HCEC 1CT (cell line): ENCODE measurements at places on chromosomes 5 and 9.
A peak's percentile ranks its signal among the peaks of the same experiment; 100 is the strongest.

GRCh38 chr5:177070536-177071191 lies 16.1 kb upstream of the FGFR4 start:
- no peak for DNase-seq

- peak; percentile 79 for DNase-seq
Observed at GRCh38 chr5:94433397-94434163, 184.8 kb downstream of the KIAA0825 start.

- no peak for DNase-seq
Observed at GRCh38 chr5:172407241-172407691, 47.1 kb downstream of the SH3PXD2B start.

DNA sequence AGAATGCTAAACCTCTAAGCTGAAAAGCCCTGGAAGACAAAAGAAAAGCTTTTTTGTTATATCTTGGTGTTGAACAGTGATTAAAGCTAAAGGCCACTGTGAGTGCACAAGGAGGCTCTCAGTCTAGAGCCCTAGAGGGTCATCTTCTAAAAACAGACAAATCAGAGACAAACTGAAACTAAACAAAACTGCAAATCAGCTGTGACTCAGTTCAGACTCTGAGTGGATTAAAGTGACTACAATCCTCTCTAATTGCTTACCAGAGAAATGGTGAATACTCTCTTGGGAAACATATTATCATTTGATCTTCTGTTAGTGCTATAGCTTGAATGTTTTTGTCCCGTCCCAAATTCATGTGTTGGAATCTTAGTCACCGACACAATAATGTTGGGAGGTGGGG lies 491.9 kb downstream of the CDH18 start:
- DNase-seq = peak; percentile 77

DNA sequence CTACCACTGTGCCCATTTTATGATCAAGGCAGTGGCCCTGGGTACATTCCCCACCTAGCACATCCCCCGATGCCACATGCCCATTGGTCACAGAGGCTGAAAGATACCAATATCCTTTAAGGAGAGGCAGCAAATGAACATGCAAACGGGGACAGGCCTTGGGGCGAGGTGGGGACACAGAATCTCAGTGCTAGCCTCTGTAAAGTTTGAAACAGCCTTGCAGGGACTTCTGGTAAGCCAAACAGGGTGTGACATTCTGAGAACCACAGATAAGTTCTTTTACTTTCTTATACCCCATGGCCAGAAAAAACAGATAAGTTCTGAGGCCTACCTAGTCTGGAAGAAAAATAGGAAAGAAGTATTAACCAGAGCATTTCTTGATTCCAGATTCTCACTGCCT lies 60.5 kb downstream of the ACER2 start:
- DNase-seq = no peak

DNA sequence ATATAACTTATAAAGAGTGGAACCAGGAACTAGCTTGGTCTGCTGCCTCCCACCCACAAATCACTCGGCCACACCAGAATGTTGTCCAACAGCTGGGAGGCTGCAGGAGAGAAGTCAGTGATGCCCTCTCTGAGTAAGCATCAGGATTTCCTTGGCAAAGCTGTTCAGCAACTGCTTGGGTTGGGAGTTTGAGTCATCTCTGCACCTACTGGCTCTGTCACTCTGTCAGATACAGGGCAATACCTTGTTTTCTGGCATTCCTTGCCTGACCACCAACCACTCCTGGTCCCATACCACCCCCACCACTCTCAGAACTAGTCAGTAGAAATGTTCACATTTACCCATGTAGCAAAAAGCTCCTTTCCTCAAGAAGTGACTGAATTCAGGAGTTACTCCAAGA lies 36.8 kb upstream of the GCNT4 start:
- DNase-seq = peak; percentile 3
